ENCODE measurements at places on chromosomes 2 and 18.

DNA sequence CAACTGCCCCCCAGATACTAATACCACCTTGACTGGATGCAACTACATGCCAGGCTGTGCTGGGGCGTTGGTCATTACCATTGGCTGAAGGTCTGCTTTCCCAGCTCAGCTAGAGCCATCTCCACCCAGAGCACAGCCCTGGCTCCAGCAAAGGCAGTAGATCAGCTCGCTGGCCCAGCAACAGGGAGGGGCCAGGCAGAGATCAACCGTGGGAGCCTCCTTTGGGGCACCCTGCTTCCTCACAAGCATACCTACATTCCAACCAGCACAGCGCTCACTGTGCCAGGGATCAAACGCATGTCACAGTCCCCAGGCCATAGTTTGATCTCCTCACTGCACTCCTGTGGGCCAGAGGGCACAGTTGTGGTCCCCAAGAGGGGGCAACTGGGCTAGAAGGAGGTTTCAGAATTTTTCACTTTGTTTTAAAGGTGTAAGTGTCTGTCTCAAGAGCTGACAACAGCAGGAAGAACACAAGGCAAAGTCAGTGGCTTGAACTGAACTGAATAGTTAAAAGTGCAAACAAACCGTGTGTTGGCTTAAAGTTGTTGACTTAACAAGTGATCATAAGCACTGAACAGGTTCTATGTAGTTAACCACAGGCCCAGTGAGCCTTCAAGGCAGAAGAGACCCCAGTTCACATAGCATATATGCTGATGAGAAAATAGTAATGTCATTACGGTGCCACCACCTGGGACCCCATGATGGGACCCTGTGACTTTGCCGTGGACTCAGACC, 70.1 kb upstream of the BZW1 start:
- DNase-seq: no peak

DNA sequence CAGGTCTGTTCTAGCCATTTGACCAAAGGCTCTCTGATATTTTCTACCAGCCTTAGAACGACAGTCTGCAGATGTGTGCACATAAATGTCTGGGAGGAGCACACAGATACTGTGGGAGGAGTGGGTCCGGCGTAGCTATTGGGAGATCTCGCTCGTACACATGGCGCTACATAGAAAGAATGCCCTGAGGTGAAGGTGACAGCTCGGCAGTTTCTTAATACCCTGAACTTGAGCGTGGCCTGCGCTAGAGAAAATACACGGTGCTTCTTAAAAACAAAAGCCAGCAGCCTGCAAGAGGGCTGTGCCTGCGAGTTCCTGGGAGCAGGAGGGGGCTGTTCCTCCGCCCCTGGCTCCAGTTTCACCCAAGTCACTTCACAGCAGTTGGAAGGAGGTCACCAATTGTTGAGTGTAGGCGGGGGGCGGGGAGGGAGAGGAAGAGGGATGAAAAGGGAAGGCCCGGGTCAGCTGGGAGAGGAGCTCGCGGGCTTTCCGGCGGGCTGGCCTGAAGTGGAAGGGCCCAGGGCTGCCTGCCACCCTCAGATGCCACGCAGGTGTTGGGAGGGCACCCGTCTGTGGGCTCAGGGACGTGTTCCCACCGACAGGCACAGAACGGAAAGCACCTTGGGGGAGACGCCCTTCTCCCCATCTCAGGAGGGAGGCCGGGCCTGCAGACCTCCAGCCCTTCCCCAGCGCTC, 124.7 kb upstream of the ZNF516 start:
- DNase-seq: peak; percentile 78

DNA sequence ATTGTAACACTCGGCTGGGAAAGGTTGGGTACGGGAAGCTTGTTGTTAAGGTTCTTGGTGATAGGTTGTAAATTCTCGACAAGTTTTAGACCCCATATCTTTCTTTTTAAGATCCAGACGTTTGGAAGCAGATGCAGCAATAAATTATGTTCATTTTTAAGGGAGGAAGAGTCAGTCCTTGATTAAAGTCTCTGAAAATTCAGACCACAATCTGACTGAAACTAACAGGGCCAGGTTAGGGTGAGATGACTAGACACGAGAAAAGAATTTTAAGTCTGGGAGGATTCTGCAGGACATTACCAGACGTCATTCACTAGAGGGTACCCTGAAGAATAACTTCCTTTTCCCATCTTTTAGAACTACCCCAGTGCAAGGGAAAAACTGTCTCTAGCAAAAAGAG, 16.1 kb downstream of the WIPF1 start:
- DNase-seq: no peak

DNA sequence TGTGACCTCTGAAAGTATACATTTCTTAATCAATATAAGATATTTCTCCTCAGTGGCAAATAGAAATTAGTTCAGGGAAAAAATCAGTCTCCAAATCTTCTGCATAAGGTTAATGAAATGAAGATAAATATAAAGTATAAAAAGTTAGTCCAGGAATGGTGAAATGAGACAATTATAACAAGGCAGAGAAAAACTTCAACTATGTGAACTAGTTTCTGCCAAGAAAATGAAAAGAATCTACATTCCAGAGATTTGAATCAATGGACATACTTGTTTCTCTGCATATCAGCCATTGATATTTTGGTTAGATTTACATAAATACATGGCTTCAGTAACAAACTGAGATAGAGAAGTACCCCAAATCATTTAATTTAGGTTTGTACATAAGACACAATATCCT, 249.0 kb downstream of the EXOC6B start:
- no peak for DNase-seq

- no peak for DNase-seq
Measured at GRCh38 chr2:154640000-154640399, 58.5 kb upstream of the KCNJ3 start.

DNA sequence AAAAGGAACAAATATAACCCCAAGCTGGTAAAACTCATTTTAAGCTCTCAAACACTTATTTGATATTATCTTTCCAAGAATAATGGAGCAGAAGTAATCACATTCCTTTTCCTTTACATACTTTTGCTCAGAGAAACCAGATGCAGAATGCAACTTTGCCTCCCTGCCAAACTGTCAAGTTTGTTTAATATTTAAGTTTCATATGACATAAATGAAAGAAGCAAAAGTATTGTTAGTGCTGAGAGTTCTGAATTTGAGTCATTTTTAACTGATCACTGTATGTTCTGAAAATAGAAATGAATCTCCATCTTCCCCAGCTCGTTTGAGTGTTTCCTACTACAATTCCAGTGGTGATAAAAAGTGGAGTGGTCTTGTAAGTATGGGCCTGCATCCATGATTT, 423.4 kb downstream of the PID1 start:
- no peak for DNase-seq

- DNase-seq: no peak
Measured at GRCh38 chr2:63049970-63050333, 678 bp upstream of the OTX1 start.

DNA sequence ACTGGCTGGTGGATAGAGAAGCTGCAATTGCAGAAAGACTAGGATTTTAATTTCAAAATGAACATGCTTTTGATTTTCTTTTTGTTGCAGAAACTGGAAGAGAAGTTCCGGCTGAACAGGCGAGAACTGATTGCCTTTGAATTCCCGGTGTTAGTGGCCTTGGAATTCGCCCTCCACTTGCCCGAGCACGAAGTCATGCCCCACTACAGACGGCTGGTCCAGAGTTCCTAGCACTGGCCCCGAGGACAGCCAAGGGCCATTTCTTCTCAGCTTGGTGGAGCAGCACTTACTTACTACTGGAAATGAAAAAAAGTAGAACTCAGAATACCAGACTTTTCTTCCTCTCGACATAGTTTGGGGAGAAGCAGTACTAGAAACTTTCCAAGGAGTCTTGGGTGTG, 121.9 kb downstream of the CABLES1 start:
- no peak for DNase-seq

DNA sequence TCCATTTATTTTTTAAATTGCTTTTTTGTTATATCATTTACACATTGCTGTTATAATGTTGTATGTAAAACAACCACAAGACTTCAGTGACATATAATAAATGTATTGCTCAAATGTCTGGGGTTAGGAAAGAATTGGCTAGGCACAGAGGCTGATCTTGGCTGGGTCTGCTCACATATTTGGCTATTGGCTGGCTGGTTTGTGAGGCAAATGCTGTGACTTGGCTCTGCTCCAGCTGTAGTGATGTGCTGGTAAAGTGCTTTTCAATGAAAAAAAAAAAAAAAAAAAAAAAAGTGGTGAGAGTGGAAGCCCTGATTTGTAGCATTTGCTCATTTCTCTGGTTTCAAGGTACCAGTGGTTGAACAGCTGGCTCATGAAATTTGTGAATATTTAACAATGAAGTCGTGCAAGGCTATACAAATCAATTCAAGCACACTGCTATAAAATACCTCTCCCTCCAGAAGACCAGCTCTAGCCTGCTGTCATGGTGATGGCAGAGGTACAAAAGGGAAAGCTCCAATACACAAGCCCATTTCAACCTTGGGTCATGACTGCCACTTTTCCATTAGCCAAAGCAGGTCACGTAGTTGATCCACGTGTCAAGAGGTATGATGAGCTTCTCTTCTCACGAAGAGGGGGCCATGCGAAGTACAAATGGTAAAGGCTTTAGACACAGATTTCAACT, 43.7 kb upstream of the RIT2 start:
- no peak for DNase-seq

DNA sequence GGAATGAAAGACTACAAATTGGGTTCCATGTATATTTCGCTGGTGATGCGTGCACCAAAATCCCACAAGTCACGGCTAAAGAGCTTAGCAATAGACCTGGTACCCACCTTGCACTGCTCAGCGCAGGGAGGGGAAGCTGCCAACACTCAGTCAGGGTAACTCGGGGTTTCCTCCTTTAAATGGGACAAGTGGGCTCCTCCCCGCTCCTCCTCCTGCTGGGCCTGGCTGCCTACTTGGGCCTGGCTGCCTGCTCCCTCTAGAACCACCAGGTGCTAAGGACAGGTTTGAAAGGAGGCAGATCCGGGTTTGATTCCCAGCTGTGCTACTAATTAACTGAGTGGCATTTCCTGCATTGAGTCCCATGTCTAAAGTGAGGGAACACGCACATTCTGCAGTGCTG, 23.4 kb downstream of the MYO7B start:
- no peak for DNase-seq

DNA sequence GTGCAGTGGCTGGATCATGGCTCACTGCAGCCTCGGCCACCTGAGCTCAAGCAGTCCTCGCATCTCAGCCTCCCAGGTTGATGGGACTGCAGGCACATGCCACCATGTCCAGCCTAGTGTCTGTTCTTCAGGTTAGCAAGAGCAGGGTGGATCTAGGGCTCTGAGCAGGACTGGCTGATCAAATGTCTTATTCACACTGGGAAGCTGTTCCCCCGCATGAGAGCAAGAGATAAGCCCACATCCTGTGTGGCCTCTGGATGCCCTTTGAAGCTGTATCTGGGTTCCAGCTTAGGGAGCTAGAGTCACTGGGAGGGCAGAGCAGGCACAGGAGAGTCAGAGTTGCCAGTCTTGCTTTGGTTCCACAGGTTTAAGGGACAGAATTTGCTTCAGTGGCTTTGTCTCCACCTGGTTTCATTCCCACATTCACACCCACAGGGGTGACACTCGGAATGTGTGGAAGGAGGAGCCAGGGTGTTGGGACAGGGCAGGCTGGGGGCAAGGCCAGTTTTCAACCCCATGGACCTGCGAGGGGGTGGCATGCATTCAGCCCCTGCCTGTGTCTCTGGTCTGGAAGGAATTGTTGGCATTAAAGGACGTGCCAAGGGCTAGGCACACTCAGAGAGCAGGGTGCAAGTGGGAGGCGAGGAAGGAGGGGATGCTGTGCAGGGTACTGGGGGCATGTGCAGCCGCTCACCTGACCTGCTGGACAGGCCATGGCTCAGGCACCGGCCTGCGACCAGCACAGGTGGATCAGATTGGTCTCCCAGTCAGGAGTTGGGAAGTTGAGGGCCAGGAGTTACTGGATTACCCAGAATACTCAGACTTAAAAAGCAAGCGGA, 24.5 kb downstream of the PTPN18 start:
- DNase-seq: no peak

DNA sequence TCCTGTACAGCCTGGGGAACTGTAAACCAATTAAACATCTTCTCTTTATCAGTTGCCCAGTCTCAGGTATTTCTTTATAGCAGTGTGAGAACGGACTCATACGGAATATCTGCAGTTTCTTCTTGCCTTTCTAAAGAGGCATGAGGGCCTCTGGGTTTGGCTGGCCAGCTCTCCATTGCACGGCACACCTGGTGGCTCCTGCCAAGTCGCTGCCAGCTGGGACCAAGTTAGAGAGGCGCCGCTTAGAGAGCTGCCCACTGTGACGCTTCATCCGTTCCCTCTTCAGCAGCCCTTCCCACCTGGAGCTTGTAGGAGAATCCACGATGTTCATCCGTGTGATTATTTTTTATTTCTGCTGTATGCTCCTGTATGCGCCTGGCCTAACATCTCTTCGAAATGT, 195.4 kb downstream of the TWIST2 start:
- DNase-seq: no peak

- DNase-seq: no peak
Measured at GRCh38 chr2:144753416-144753815, 233.5 kb upstream of the ZEB2 start.

DNA sequence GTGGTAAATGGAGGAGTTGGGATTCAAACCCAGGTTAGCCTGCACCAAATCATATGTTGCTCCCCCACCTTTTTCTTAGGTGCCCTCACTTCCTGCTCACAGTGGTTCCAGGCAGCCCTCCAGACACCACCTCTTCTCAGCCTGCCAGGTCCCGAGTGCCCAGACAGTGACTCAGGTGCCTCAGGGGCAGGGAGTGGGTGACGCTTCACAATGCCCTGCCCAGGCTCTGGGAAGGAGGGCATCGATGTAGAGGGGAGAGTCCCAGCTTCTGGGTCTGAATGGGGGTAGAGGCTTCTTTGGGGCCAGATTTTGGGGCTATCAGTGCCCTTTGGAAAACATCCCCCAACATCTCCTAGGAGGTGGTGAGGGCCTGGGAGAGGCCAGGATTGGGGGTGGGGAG, 5.2 kb upstream of the DNAJB2 start:
- no peak for DNase-seq

- peak; percentile 73 for DNase-seq
Measured at GRCh38 chr2:235666213-235666781, 172.5 kb downstream of the AGAP1 start.

DNA sequence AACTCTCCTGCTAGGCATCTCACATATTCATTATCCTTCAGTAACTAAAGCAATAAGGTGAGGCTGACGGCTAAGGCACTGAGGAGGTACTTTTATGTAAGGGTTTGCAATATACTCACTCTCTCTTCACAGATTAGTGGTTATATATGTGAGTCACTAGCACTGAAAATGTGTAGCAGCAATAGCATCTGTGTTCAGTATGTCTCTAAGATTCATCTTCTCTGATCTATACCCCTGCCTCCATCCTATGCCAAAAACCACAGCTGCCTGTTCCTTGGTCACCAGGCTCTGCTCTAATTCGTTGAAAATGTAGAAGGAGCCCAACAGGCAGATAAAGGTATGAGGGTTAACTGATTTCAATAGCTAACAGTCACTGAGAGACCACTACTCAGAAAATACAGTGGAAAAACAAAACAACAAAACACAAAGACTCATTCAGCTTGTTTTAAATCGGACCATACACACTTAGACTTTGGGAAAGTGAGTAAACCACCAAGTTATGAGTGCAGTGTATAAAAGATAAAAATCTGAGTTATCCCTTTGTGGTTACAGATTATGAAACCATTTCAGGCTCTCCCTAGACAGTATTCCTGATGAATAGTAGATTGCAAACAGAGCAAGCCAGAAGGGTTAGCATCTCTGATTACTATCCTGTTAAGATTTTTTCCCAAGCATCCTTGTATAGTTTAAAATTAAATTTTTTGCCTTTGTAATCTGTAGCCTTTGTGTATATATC, 75.3 kb upstream of the CYP26B1 start:
- no peak for DNase-seq

Measured in renal cortex interstitium (tissue), 15 donors.